ENCODE measurements at places on chromosomes 7 and 10. TPM values are rescaled to one million over a fixed set of nuclear protein-coding genes. Genes with fewer than 3 reads are reported as not detected.

GRCh38 chr7:128858380-128859231 lies 4.0 kb upstream of the ATP6V1F start:
- peak; percentile 61 for DNase-seq

SH2D4B gene
- total RNA-seq, result not detected

GRCh38 chr7:80060218-80060806 lies 74.3 kb upstream of the GNAI1 start:
- DNase-seq, result no peak

DNA sequence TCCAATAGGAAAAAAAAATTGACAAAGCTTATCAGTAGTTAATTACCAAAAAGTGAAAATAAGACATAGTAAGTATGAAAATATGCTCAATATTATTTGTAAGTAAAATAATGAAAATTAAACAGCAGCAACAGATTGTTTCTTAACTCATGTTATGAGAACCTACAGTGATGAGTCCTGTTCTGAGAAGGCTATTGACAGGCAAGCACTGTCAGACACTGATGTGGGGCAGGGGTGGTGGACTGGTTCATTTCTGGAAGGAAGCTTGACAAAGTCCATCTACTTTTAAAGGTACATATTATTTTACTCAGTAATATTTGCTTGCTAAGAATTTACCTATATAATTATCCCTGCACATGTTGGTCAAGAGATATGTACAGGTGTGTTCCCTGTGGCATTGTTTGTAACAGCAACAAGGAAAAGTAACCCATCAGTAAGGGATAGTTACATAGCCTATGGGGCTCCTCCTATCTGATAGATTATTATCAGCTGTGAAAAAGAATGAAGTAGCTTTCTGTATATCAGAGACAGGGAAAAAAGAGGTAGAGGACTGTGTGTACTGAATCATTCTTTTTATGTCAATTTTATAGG lies 161.6 kb downstream of the RTKN2 start:
- DNase-seq, result no peak

ITPRID1 gene
- total RNA-seq, result not detected

TCERG1L gene
- total RNA-seq, result 2.9 TPM

PCDH15 gene
- not detected for total RNA-seq

NPSR1 gene
- not detected for total RNA-seq

GRCh38 chr7:94452239-94452638 lies 57.4 kb upstream of the CASD1 start:
- DNase-seq, result no peak

ANKRD2 gene
- total RNA-seq, result not detected

DNA sequence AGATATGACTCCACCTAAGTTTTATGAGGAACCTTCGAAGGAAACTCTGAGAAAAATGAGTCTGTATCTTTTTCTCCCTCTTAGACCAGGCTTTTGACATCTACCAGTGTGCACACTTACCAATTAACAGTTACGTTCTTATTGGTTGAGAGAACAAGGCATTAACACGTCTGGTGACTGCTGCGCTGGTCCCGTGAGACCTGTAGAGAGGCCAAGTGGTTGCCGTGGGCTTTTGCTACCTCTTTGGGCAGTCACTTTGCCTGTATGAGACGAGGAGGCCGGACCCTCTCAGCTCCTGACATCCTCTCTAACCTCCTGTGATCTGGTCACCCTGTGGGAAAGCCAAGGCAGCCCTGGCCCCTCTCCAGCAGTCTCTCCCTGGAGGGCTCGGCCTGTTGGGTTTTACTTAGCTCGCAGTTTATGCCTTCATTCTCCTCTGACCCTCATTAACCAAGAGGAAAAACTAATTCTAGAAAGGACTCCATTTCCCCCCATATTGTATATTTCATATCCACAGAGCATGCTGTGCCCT lies 513.9 kb upstream of the GALNT17 start:
- DNase-seq, result no peak

DNA sequence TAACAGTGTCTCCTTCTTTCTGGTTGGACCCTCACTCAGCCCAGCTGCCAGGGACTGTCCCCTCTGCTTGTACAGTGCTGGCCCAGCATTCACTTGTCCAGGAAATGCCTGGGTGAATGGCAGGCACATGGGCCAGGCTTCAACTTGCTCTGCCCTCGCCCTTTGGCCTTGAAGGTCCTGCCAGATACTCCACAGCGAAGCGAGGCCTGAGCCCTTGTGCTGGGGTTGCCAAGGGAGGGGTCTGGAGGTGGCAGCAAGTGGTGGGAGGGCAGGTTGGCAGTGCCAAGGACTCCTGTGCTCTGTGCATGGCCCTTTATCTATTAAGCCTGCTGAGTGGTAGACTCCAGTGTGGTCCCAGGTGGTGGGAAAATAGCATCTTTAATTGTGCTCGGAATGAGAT lies 75.7 kb downstream of the CDH23 start:
- no peak for DNase-seq

GRCh38 chr7:29412912-29413311 lies 150.7 kb upstream of the PRR15 start:
- DNase-seq, result no peak

GATAD1 gene
- 40.7 TPM for total RNA-seq

- DNase-seq, result no peak
Measured at GRCh38 chr10:34908481-34908880, 93.4 kb upstream of the PARD3 start.

- DNase-seq, result no peak
Measured at GRCh38 chr10:71010730-71011129, 122.4 kb upstream of the PCBD1 start.

FAM25C gene
- total RNA-seq, result not detected

GRCh38 chr10:129063212-129063611 lies 403.8 kb upstream of the MGMT start:
- DNase-seq, result no peak

PALD1 gene
- total RNA-seq, result 10.5 TPM

- no peak for DNase-seq
Measured at GRCh38 chr7:70415179-70415972, 716.6 kb upstream of the GALNT17 start.

ADRA2A gene
- 13.7 TPM for total RNA-seq

- DNase-seq, result no peak
Measured at GRCh38 chr10:131668903-131669302, 231.9 kb upstream of the PPP2R2D start.

DNA sequence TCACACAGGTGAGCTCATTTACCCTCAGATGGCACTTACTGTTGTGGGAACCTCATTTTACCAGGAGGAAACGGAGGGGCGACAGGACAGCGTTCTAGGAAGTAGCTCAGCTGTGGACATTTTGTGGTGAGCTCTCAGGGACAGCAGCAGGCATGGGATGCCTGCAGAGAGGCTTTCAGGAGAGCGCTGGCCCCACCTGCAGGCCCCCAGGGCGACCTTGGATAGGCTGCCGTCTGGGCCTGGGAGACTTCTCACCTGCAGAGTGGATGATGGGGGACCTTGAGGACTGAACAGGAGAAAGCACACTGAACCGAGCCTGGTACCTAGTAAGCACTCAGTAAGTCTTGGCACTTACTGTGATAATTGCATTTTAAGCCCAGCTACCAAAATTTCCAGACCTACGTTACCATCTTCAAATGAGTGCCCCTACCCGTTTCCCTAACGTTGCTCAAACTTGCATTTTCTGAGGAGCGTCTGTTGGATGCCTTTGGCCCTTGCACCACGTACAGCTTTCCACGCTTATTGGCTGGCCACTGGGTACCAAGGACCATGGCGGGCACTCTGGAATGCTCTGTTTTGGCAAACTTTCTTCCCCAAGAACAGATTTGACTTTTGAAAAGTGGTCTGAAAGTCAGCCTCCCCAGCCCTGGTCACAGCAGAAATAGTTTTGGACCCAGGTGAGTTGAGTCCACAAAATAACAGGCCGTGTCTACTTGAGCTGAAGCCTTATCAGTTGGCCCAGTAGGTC lies 223.4 kb downstream of the EBF3 start:
- DNase-seq, result no peak

ITIH5 gene
- 18.3 TPM for total RNA-seq

- DNase-seq, result no peak
Measured at GRCh38 chr10:43267811-43268210, 946 bp upstream of the RASGEF1A start.

- DNase-seq, result no peak
Measured at GRCh38 chr10:14609178-14609577, 165.5 kb downstream of the FAM107B start.

- DNase-seq, result no peak
Measured at GRCh38 chr7:10940704-10941355, 32.8 kb upstream of the PHF14 start.

DNA sequence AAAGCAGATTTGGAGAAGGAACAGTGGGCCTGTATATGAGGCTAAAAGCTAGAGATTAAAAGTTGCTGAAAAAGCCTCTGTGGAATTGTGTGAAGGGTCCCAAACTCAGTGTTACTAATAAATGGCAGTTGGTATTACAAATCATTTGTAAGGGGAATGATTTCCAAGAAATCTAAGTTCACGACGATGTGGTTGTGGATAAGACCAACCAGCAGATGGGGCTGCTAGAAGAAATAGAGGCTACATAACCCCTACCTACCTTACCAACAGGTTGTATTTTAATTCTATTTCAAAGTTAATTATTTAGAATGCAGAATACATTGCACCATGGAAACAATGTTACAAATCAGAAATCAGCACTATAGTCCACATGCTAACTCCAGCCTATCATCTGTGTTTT lies 377.1 kb downstream of the HPSE2 start:
- DNase-seq, result no peak

GRCh38 chr10:127715782-127716378 lies 21.1 kb upstream of the FOXI2 start:
- DNase-seq, result no peak

HABP2 gene
- total RNA-seq, result 2.3 TPM

DNA sequence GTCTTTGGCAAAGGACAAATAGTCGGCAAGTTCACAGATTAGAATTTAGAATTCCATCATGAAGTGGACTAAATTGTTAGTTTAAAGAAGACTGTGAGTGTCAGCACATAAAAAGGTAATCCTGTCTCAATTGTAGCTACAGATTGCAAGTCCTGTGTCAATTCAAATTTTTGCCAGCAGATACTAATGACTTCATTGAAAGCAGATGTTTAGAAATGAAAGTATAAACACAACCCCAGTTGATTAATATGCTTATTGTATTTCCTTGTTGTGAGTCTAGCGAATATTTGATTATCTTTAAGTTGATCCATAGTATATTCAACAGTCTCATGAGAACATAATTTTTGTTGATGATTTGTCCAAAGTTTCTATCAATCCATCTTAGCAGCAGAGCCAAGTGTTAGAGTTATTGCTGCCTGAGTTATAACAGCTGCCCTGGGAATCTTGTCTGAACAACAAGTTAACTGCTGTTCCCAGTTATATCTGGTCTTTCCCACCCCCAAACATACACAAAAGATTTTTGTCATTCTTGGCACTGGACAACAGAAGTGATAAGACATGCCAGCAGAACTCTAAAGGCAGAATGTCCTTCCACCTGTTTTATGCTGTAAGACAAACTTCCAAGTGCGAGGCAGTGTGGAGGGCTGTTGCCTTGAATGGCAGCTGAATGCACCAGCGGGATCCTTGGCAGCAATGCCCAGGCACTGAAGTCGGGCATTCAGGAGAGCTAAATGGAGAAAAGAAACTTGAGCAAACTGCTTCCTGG lies 21.3 kb upstream of the HERPUD2 start:
- DNase-seq, result no peak

- DNase-seq, result no peak
Measured at GRCh38 chr10:96211764-96212163, 59.6 kb downstream of the BLNK start.

- DNase-seq, result peak; percentile 95
Measured at GRCh38 chr10:102133373-102134195, 744 bp downstream of the PPRC1 start.

DNA sequence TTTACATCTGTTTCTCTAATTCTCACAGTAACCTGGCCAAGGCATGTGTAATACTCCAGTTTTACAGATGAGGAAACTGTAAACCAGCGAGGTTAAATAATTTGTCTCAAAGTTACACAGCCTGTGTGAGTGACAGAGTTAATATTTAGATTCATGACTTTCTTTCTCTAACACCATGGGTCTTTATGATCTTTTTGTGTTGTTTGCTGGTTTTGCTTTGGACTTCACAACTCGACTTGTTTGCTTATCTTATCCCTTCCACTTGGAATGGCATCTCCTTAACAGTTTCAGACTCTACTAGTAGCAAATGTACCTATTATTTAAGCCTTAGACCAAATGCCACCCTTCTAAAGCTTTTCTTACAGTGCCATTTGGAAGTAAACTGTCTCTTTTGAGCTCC lies 34.4 kb downstream of the MXI1 start:
- no peak for DNase-seq

All from ovary (tissue), 10 donors.